ENCODE measurements at places on chromosomes 2 and 18.
A peak's percentile ranks its signal among the peaks of the same experiment; 100 is the strongest.

DNA sequence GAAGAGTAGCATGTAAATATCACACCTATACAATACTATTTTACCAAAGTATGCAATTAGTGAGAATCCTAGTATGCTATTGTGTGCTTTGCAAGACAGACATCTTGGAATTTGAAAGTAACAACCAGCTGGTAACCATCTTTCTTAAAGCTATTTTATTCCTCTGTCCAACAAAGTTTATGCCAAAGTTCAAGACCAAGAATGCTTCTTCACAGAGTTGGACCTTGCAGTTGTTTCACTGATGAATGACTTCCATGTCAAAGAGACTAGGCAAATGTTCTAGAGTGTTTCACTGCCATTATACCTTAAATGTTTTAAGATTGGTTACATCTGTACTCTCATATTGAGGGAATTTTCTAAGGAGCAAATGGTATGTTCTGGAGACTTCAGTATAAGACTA lies 215.2 kb upstream of the CRIM1 start:
- no peak for DNase-seq

DNA sequence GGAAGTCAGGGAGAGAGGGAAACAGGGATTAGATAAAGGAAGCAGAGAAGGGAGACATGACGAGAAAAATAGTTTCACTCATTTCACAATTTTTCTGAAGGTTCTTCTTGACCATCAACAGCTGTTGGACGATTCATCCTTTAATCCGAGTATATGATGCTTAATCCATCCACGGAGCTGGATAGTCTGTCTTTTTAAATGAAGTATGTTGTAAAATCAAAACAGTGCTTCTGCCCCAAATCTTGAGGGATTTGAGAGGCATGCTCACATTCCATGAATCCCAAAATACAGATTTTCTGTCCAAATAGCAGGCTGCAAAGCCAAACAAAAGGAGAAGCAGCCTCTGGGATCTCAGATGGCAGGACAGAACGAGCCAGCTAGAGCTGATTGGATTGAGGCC lies 47.5 kb downstream of the EPAS1 start:
- no peak for DNase-seq

DNA sequence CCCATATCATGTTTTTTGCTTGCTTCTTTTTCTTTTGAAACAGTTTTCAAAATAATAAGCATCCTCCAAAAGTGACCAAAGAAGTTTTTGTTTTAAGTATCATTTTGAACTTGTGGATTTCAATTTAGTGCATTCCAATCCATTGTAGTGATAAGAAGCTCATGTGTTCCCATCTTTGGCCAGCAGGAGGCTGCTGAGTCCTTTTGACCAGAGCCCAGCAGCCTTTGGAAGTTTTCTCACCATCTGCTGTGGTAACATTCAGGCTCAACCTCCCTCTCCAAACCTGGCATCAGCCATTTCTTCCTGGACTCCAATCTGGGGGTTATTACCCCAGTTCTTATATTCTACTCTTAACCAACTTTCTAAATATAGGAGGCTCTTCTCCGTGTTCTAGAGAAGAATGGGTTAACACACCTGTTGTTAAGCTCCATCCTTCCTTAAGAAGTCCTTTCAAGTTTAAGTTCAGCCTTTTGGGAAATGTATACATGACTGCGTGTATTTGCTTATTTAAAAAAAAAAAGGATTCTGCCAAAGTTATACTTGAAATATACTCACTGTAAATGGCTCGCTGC lies 39.0 kb upstream of the MAL start:
- DNase-seq: peak; percentile 49

GRCh38 chr18:29181151-29181901 lies 1004.4 kb upstream of the CDH2 start:
- peak; percentile 97 for DNase-seq

DNA sequence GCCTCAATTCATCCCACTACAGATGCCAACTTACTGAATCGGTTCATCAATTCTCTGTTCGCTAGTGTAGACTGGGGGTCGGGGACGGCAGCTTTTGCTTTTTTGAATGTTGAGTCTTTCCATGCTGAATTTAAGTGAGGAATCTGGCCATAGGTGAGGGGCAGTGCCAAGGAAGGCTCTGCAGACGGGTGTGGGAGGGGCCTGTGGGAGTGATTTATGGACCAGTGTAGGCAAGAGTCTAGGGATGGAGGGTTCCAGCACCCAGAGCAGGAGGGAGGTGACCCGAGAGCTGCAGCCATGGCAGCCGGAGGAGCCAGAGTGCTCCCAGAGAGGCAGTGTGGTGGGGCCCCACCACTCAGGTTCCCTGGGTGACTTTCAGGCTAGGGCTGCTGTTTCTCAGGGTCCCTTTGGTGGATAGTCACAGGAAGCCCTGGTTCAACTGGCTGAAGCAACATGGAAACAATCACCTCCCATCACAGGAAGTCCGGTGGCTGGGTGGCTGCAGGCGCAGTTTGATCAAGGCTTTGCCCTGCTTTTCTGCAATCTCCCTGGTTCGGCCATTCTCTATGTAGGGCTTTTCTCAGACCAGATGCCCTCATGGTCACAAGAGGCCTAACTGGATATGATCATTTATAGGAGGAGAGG lies 16.9 kb upstream of the TEX44 start:
- DNase-seq: no peak

GRCh38 chr2:208192611-208193236 lies 2.9 kb upstream of the C2orf80 start:
- no peak for DNase-seq

GRCh38 chr2:173028671-173029070 lies 47.0 kb upstream of the MAP3K20 start:
- DNase-seq: peak; percentile 58

- no peak for DNase-seq
These were observed 13.9 kb downstream of the RNF144A start for GRCh38 chr2:6930923-6931647.

DNA sequence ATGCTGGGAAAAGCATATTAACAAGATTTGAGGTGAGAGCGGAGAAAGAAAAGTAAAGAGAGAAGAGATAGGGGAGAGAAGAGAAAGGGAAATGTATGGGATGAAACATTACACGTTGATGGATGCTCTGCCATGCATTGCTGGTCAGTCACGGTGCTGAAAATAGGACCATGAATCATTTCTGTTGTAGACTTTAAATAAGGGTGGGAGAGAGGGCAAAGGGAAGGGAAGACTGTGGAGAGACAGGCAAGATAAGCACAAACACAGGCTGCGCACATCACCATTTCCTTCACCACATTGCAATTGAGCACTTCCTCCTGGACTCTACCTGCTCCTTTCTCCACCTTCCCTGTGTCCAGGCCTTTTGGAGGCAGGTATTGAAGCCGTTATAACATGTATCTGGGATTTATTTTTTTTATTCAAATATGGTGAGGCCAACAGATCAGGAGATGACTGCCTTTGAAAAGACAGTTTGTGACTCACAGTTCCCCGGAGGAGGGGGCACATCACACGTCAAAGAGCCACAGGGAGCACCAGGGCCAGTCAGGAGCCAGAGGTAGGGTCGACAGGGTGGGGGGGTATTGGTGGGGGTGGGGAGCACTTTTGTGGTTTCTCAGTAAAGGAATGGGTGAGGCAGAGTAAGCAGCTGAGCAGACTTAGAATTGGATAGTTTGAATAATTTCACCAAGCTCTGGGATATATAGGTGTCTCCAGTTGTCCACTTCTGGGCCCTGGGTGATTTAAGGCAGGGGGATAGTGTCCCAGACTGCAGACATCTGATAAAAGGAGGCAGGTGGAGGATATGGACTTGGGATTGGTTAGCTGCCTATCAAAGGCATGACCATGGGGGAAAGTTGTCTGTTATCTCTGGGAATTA lies 372.8 kb upstream of the ST6GAL2 start:
- no peak for DNase-seq

GRCh38 chr18:58468191-58468590 lies 160.7 kb downstream of the ALPK2 start:
- DNase-seq: no peak

DNA sequence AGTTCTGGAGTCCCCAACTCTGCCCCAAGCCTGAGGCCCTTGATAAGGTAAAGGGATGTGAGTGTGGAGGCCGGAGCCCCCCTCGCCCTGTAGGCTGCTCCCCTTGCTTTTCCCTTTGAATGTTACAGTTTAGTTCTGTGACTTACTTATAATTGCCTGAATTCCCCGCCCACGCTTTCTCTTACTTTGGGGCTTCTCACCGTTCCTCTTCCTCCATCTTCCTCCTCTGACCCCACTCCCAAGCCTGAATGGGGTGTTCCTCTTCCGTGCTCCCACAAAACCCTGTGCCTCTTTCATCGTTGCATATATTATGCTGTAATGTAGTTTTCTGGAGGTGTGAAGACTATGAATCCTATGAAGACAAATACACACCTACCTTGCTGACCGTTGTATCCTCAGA lies 15.0 kb upstream of the IL1RN start:
- DNase-seq: no peak

DNA sequence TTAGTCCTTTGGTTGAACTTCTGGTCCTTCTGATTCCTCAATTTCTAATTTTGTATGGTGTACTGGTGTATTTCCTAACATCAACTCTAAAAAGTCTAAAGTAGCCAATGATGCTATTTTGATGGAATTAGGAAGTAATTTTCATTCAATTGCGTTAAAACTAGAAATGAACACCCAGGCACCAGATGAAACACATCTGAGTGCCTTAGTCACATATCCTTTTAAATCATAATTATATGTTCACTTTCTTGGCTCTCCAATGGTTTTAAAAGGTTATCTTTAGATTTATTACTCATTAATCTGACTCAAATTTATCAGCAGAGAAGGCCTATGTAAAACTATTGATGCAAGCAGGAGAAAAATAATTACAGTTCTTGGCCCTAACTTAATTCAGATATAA lies 119.7 kb downstream of the GAREM1 start:
- peak; percentile 42 for DNase-seq

- DNase-seq: no peak
These were observed 428.9 kb downstream of the MBD2 start for GRCh38 chr18:53795610-53796009.

DNA sequence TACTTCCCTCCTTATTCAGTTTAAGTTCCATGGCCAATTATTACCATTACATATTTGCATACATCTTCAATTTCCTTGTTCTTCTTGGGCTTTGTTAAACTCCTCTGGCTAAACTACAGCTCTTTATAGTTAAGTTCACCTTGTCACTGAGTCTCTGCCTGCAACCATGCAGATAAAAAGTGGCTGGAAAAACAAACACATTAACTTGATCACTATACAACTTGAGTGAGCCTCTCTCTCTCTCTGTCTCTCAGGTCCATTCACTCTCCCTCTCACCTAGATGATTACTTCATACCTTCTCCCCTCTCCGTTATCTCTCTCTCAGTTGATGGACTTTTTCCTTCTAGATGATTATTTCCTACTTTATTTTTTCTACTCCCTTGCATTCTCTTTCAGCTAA lies 30.3 kb downstream of the GCFC2 start:
- DNase-seq: no peak

DNA sequence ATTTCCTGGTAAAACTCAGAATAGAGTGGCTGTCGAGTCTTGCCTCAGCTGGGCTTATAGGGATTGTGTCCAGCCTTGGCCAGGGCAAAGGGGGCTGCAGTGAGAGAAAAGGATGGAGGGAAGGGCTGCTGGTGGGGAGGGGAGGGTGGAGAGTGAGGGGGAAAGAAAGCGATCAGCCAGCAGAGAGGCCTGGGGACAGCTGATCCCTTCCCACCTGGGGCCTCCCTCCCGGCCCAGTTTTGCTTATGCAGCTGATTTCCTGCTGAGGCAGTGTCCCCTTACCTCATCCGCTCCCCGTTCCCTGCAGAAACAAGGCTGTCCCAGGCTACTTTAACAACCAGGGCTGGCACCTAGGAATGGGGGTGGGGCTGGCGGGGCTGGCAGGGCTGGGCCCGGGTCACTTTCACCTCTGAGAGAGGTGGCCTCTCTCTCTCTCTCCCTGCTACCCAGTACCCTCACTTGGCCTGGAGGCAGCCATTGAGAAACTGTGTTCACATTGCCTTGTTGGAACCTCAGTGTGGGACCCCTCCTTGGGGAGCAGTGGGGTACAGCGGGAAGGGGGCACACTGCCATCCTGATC lies 12.2 kb upstream of the GMPPA start:
- no peak for DNase-seq

Measured in fibroblast of upper back skin (primary cell).